Activated T-cell treated with anti-CD3 and anti-CD28 coated beads for 4 hours (primary cell): ENCODE measurements at places on chromosomes 2 and 18.

GRCh38 chr2:230907361-230908091 lies 17.5 kb downstream of the GPR55 start:
- no peak for DNase-seq

GRCh38 chr18:8212896-8213780 lies 396.1 kb upstream of the RAB12 start:
- no peak for DNase-seq

- DNase-seq, result no peak
Measured at GRCh38 chr18:79912994-79913831, 38.2 kb downstream of the SLC66A2 start.

DNA sequence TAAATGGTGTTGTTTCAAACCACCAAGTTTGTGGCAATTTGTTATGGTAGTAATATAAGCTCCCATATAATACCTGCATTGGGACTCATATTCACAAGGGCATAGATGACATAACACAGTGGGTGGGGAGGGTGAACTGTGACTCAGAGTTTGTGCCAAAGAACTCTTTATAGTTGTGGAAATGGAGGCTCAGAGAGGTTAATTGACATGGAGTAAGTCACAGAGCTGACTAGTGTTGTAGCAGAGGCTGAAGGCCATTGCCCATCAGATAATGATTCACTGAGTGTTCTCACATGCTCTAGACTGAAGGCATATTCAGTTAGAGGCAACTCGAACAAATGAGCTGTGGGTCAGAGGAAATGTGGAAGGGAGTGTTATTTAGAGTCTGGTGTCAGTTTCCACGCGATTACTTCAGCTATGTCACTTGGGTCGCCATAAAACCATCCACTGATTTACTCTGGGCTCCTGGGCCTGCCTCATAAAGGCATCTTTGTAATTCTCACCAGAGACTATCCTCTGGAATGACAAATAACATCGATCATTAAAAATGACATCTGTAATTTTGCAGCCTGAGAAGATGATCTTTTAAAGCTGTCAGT lies 264.7 kb downstream of the CCDC85A start:
- no peak for DNase-seq

- DNase-seq, result no peak
Measured at GRCh38 chr18:45626330-45627203, 11.3 kb downstream of the SLC14A2 start.

GRCh38 chr2:216918088-216918680 lies 58.3 kb upstream of the TNP1 start:
- no peak for DNase-seq
